ENCODE measurements at places on chromosomes 1 and 21. TPM values are rescaled to one million over a fixed set of nuclear protein-coding genes. Genes with fewer than 3 reads are reported as not detected.

- peaks cover 62% of the 10 kb centered on the region for H3K4me1 ChIP-seq
- H3K36me3 ChIP-seq = no peaks in the 10 kb centered on the region
- H3K4me3 ChIP-seq = peak overlapping the region; percentile 29
- H3K27me3 ChIP-seq = no peaks in the 10 kb centered on the region
- no peak for DNase-seq
Observed at GRCh38 chr1:58814251-58815068, 30.6 kb upstream of the JUN start.

DNA sequence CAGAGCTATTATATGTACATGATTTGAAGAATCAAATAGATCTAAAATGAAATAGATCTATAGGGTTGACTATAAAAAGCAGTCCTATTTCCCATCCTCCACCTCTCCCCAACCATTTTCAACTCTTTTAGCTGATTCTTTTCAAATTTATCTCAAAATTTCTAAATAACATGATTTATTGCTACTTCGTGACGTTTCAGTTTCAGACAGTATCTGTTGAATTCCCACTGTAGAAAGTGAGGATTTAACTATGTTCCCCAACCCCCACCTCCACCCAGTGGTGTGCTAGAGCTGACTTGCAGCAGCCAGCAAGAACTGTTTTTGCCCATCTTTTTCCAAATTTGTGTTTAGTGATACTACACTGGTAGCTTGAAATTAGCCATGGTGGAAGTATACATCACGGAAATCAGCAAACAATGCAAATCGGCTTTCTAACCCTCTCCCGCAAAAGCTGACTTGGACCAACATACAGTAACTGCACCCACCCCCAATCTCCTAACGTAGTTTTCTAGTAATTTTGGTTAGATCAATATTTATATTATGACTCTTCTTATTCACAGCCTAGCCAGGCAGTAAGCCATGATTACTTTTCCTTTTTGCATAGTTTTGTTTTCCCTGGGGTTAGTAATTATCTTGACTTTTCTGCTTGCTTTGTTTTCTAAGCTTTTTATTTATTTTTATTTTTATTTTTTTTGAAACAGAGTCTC is 10.9 kb downstream of the SEMA4A start:
- peaks cover 41% of the 10 kb centered on the region for H3K4me1 ChIP-seq
- no peak overlapping the region for H3K4me3 ChIP-seq
- H3K27ac ChIP-seq = no peak overlapping the region
- no peaks in the 10 kb centered on the region for H3K36me3 ChIP-seq
- no peak for DNase-seq
- no peaks in the 10 kb centered on the region for H3K27me3 ChIP-seq

SPRR2A gene
- not detected for total RNA-seq

- DNase-seq = no peak
- no peaks in the 10 kb centered on the region for H3K36me3 ChIP-seq
- no peak overlapping the region for H3K4me3 ChIP-seq
- no peak overlapping the region for H3K27ac ChIP-seq
Observed at GRCh38 chr1:166470441-166470840, 303.6 kb upstream of the FAM78B start.

- no peak for DNase-seq
- H3K27me3 ChIP-seq = no peaks in the 10 kb centered on the region
- peak overlapping the region; percentile 48 for H3K27ac ChIP-seq
- no peak overlapping the region for H3K4me3 ChIP-seq
Observed at GRCh38 chr1:98005326-98006010, 84.6 kb upstream of the DPYD start.

PRKCZ gene
- 0.58 TPM for total RNA-seq

GRCh38 chr1:39158327-39159086 is 46.0 kb upstream of the MACF1 start:
- H3K4me1 ChIP-seq = peaks cover 64% of the 10 kb centered on the region
- DNase-seq = peak; percentile 44
- peaks cover 8% of the 10 kb centered on the region for H3K36me3 ChIP-seq
- H3K27ac ChIP-seq = peak overlapping the region; percentile 5

LDLRAD1 gene
- total RNA-seq = not detected

DNA sequence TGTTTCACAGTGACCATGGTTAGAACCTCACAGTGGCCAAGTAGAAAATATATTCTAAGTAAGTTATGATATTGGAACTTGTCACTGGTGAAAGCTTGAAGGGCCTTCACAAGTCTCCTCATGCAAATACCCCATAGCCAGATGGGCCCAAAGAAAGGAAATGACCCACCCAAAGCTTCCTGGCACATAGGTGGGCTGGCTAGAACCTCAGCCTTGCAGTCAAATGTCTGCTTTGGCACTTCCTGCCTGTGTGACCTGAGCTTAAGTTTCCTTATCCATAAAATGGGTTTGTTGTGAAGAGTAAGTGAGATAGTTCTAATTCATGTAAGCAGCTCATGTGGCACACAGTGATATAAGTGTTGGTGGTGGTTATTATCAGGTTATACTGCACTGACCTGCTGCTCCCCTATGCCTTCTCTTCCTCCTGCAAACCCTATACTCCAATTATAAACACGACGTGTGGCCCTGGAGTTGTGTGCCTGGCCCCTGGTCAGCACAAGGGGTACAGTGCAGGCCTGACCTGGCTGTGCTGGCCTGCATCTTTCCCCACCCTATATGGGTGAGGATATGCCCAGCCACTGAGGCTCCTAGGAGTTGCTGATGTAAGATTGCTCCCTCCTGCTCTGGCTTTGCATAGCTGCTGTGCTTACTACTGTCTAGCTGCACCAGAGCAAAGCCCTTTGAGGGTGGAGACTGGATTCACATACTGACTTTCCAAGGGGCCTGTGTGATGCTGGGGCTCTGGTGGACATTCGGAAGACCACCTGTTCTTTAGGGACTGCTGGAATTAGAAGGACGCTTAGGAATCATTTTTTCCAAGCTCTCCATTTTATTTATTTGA is 4.7 kb upstream of the SLFNL1 start:
- H3K4me3 ChIP-seq = no peak overlapping the region
- H3K27me3 ChIP-seq = no peaks in the 10 kb centered on the region
- no peak overlapping the region for H3K27ac ChIP-seq
- no peak for DNase-seq

TAL1 gene
- not detected for total RNA-seq

NOTCH2 gene
- 77.2 TPM for total RNA-seq

DNA sequence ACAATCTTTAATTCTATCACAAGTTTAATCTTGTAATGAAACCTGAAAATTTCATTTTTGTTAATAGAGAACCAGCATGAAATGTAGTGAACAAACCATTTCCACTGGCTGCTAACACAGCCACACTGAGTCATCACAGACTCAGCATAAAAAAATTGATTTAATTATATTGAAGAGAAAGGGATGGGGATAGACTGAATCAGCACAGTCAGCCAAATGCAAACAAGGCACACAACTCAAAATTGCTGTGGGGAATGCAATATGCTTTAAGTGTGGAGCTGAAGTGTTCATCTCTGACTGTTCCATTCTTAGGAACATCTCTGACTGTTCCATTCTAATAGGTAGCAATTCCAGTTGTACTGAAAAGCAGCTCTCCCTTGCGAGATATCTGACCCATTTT is 299.8 kb downstream of the MRPL39 start:
- H3K4me1 ChIP-seq = peaks cover 6% of the 10 kb centered on the region
- no peak for DNase-seq
- H3K27ac ChIP-seq = no peak overlapping the region
- no peak overlapping the region for H3K4me3 ChIP-seq
- no peaks in the 10 kb centered on the region for H3K27me3 ChIP-seq

DNA sequence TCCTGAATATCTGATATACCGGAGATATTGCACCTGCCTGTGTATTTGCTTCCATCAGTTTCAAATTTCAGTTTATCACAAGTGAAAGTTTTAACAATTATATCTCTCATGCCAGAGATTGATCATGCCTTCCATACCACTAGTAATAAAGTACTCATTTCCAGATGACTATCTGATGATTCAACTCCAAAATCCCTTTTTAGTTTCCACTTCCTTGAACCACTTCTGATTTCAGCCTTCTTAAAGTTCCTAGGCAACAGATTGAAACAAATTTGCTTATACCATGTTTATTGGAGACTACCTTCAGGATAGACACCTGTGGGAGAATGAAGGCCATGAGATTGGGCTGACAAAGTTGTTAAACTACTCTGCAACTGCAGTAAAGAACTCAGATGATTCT is 21.5 kb upstream of the COL11A1 start:
- no peaks in the 10 kb centered on the region for H3K36me3 ChIP-seq
- no peak overlapping the region for H3K27ac ChIP-seq
- DNase-seq = no peak
- no peak overlapping the region for H3K4me3 ChIP-seq
- H3K27me3 ChIP-seq = no peaks in the 10 kb centered on the region

DNA sequence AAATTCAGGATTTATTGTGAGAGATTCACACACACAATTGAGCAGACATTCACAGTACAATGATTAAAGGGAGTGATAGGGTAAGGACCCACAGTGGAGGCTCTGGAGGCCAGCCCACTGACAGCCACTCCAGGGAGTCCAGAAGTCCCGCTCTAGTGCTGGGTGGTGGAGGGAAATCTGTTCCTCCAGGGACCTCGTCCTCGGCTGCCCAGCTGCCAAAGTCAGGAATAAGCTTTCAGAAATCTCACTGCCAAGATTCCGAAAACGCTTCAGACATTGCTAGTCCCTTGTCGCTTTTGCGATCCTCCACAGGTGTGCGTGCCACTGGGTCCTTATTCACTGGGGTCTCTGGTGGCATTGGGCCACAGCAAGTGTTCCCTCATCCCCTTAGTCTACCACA is 2.3 kb downstream of the MX1 start:
- no peak overlapping the region for H3K4me3 ChIP-seq
- H3K27me3 ChIP-seq = no peaks in the 10 kb centered on the region
- H3K27ac ChIP-seq = no peak overlapping the region
- no peak for DNase-seq
- peaks cover 10% of the 10 kb centered on the region for H3K4me1 ChIP-seq
- no peaks in the 10 kb centered on the region for H3K36me3 ChIP-seq

SLAMF9 gene
- not detected for total RNA-seq

GRCh38 chr1:23473037-23473800 is 10.8 kb downstream of the ASAP3 start:
- no peak overlapping the region for H3K27ac ChIP-seq
- no peak for DNase-seq
- H3K27me3 ChIP-seq = no peaks in the 10 kb centered on the region
- peaks cover 5% of the 10 kb centered on the region for H3K4me1 ChIP-seq

LCE1D gene
- not detected for total RNA-seq

CA6 gene
- not detected for total RNA-seq

GRCh38 chr1:212858461-212859265 is 588 bp downstream of the FLVCR1 start:
- H3K4me3 ChIP-seq = peak overlapping the region; percentile 76
- H3K36me3 ChIP-seq = peaks cover 27% of the 10 kb centered on the region
- peak overlapping the region; percentile 63 for H3K27ac ChIP-seq
- H3K27me3 ChIP-seq = no peaks in the 10 kb centered on the region
- peak; percentile 50 for DNase-seq
- peaks cover 33% of the 10 kb centered on the region for H3K4me1 ChIP-seq

GUCA2A gene
- not detected for total RNA-seq

DNA sequence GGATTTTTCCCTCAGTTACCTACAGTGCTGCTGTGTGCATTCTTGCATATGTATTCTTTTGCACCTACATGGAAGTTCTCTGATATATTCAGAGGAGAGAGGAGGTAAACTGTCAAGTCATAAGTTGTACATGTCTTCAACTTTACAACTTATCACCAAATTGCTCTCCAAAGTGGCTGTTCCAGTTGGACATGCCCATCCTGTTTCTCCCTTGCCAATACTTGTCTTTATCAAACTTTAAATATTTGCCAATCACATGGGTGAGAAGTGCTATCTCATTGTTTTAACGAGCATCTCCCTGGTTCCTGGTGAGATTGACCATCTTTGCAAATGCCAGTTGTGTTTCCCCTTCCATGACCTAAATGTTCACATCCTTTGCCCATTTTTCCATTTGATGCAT is 88.2 kb downstream of the KIF26B start:
- H3K27me3 ChIP-seq = no peaks in the 10 kb centered on the region
- DNase-seq = no peak
- H3K36me3 ChIP-seq = no peaks in the 10 kb centered on the region
- H3K27ac ChIP-seq = no peak overlapping the region
- no peak overlapping the region for H3K4me3 ChIP-seq

NVL gene
- 39.7 TPM for total RNA-seq

GRCh38 chr1:156452907-156453306 is 47.7 kb downstream of the MEF2D start:
- no peak overlapping the region for H3K4me3 ChIP-seq
- no peaks in the 10 kb centered on the region for H3K36me3 ChIP-seq
- peaks cover 11% of the 10 kb centered on the region for H3K4me1 ChIP-seq
- no peak for DNase-seq
- 0 out of 2 replicates have a peak, but pooled peaks cover 4% of the 10 kb centered on the region for H3K27me3 ChIP-seq

CHRM3 gene
- 0.03 TPM for total RNA-seq

HMCN1 gene
- 21.4 TPM for total RNA-seq
